Ecto neural progenitor cell (in vitro differentiated cells): ENCODE measurements at places on chromosomes 2 and 18.

GRCh38 chr2:229714080-229714735 is at the start of gene DNER:
DNER (minus strand) TSS chr2:229714555; CDS start chr2:229714423, 132 bp downstream.
- peak; percentile 85 for DNase-seq

DNA sequence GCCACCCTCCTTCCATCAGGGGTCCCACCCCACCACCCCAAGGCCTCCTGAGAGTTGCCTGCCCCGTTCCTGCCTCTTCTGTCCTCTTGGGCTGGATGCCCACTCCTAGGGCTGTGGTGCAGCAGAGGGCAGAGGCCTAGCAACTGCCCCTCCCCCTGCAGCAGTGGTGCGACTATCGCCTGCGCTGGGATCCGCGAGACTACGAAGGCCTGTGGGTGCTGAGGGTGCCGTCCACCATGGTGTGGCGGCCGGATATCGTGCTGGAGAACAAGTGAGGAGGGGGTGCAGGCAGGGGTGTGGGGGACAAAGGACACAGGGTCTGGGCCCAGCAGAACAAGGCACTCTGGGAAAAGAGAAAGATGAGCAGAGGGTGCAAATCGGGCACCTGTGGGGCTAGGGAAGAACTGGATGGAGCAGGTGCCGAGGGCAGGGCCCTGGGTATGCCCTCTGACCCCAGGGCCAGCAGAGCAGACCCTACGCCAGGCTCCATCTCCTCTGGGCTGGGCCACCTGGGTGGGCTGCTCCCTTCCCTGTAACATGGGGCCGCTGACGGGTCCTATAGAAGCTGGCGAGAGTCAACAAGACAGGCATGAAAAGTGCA is 1.0 kb downstream of the CHRNG start:
- no peak for DNase-seq

DNA sequence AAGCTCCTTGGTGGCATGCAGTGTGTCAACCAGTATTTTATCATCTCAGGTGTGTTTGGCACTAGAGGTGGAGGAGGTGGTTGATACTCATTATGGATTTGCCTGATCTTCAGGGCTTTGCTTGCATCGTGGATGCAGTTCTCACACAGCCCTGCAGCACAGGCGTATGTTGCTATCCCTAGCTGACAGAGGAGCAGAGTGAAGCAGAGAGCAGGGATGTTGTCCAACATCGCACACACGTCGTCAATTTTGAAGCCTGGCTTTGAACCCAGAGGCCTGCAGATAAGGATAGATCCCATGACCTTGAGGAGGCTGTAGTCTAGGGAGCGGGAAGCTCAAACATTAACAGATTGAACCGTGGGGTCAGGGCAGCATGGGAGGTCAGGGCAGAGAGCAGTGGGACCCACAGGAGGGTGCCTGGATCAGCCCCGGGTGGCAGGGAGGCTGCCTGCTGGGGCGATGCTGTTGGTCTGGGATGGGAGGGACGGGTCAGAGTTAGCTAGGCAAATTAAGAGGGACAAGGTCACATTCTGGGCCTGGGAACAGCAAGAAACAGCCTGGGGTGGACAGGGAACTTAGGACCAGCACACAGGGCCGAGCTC is 4.2 kb downstream of the RNF144A start:
- no peak for DNase-seq

GRCh38 chr2:64737547-64737946 is 83.8 kb upstream of the SERTAD2 start:
- no peak for DNase-seq

GRCh38 chr18:72895548-72895947 is 27.8 kb upstream of the NETO1 start:
- no peak for DNase-seq

DNA sequence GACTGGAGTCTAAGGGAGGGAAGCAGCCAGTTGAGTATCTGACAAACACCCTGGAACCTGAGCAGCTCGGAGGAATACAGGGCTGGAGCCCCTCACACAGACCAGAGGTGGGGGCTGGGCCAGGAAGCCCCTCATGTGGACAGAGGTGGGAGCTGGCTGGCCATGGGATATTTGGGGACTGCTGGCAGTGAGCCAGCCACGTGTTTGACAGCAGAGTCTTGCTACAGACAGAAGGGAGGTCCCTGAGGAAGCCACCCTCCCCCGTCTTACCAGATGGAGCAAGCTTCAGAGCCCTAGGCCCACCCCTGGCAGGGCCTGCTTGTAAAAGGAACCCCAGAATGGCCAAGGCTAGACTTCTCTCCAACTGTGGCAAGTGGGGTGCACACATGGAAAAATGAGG is 3.6 kb upstream of the MTERF4 start:
- no peak for DNase-seq

- no peak for DNase-seq
These were observed 144.0 kb downstream of the CLIP4 start for GRCh38 chr2:29259221-29259620.

DNA sequence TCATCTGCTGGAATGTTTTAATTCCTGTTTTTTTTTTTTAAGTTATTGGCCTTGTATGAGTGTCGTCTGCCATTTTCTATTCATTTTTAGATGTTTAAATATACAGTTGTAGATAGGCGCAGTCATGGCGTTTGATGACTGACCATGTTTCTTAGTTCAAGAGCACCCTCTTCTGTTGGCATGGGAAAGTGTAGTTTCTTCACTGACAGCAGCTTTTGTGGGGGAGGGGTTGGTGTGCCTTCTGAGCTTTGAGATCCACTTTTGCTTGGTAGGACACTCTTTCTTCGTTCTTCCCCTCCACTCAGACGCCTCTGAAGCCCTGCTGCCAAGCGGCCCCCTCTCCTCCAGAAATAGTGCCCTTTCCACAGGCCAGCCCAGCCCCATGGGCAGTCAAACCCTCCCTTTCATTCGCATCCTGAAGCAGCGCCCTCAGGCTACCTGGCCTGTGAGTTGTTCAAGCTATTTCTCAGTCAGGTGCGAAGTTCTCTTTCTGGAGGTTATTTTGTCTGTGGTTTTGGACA is 492.0 kb downstream of the TNS1 start:
- DNase-seq = peak; percentile 70

GRCh38 chr2:49265471-49265870 is 111.2 kb upstream of the FSHR start:
- no peak for DNase-seq

DNA sequence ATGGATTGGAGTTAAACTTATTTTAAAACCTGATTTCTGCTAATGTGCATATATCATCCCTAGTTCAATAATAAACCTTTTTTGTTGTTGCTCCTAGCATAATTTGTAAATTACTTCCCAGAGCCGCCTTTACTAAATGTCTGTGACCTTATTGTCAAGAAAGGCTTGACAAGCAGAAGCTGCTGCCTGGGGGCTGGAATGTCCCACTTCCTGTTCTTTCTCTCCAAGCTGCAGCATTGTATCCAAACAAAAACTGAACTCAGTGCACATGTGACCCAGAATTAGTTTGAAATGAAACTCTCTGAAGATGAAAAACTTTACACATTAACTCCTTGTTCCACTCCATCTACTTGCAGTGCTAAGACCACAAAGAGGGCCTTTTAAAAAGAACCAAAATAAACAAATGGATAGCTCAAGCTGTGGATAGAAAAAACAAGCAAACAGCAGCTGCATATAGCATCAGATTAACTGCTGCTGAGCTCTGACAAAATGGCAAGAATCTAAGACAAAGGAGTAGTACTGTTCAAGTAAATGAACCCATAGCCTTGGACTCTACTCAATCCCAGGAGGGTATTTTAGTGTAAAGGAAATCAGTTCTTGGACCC is 99.8 kb upstream of the NEUROD1 start:
- DNase-seq = no peak

DNA sequence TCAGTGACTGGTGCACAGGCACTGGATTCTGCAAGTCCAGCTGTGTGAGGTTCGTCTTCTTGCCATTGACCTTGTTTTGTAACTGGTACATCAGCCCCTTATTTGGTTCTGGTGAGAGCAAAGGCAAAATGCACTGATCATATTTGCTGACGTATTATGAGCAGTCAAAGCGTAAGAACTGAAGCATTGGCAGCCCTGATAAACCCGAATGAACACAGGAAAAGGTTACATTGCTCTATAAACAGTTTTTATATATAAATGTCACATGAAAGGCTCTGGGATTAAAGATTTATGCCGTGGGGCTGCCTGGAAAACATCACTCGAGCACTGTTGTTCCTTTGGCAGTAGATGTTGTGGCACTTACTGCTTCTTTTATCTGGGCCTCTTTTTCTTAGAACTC is 167.9 kb downstream of the IRS1 start:
- DNase-seq = no peak

DNA sequence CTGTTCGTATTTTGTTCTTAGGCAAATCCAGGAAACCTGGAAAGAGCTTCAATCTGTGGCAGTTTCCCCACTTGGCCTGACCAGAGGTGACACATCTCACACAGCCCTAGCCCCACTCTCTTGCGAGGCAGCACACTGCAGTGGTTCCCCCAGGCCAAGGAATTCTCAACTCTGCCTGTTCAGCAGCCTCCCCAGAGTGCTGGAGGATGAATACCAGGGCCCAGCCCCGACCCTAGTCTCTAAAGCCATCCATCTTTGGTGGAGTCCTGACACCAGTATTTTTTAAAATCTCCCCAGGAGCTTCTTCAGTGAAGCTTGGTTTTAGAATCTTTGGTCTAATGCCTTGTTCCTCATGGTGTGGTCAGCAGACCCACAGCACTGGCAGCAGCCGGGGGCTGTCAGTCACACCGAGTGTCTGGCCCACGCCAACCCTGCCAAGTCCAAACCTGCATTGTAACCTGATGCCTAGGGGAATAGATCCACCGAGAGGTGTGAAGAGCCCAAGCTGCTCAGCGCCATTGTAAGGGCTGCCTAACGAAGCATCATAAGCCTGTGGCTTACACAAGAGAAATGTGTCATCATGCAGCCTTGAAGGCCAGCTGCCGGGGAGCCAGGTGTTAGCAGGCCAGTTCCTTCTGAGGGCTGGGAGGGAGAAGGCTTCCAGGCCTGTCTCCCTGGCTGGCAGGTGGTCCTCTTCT is 428.7 kb upstream of the ID2 start:
- no peak for DNase-seq

DNA sequence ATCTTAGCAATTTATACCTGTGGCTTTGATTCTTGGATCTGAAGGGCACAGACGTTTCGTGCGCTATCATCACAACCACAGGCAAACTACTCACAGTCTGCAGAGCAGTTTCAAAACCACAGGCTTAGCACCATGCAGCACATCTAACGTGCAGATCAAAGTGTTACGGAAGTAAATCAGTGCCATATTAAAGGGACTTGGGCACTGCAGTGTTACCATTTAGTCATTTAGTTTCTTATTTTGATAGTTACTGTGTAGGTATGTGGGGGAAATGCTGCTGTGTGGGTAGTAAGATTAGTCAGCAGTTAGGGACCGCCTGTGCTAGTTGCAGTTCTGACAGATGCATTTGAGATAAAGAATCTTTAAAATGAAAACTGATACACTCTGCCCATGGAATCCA is 384.0 kb downstream of the NBAS start:
- no peak for DNase-seq

GRCh38 chr2:15154297-15154696 is 406.8 kb downstream of the NBAS start:
- no peak for DNase-seq

DNA sequence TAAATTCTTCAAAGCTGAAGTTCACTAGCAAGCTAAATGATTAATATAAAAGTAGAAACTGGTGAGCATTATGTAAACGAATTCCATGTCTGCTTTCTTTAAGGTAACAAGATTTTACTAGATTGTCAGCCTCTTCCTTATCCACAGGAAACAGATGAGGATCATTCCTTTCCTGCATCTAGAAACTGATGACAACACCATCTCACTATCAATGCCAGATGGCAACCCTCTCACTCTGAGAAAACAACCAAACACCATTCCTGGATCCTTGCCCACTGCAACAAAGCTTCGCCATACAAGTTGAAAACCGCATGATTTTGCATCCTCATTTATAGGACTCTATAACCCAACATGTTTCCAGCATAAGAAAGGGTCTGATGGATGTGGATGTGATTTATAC is 122.9 kb downstream of the ZNF521 start:
- DNase-seq = no peak

DNA sequence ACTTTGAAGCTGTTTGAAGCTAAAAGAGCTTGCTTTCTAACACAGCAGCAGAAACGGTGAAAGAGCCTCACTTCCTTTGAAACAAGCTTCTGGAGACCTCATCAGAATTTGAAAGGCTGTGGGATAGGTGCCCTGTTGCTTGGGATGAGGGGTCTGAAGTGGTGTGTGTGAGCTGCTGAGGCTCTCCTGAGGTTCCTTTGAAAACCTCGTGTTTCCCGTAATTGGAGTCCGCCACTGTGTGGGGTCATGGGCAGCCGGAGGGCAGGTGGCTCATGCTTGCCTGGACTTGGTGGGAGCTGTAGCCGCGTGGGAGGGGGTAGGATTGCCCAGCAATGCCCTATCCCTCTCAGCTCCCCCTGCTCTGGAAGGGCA is 34.4 kb downstream of the CABLES1 start:
- DNase-seq = no peak

DNA sequence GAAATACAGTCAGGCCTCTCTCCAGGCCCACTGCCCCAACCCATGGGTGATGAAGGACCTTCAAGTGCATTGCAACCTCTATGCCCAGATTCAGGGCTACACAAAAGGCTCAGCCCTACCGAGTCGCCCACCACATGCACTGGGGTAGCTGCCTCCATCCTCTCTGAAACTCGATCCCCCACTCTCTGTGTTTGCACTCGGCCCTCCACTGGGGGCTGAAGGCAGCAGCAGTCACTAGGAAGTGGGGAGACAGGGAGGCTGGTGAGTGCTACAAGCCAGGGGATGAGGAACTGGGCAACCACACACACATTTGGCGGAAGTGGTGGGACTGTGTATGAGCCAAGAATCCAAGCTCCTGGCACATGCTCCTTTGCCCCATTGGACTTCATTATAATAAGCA is 94.6 kb downstream of the CERS6 start:
- no peak for DNase-seq

DNA sequence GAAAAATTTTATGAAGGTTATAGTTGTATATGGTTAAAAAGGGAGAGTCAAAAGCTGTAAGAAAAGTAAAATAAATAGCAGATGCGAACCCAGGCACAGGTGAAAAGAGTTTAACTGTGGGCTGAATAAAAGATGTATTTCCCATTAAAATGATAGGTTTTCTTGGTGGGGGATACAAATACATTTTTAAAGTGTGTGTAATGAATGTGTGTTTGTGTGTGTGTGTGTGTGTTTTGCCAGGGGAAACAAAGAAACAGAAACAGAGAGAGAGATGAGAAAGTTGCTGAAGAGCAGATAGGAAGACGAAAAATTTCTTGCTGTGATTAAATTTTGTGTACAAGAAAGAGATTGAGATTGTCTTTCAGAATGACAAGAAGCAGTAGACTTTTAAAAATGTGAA is 12.1 kb downstream of the TFPI start:
- DNase-seq = no peak

- DNase-seq = no peak
These were observed 56.0 kb downstream of the ABCA12 start for GRCh38 chr2:215082446-215082845.

- DNase-seq = no peak
These were observed 65.8 kb downstream of the ALPK2 start for GRCh38 chr18:58562999-58563667.

DNA sequence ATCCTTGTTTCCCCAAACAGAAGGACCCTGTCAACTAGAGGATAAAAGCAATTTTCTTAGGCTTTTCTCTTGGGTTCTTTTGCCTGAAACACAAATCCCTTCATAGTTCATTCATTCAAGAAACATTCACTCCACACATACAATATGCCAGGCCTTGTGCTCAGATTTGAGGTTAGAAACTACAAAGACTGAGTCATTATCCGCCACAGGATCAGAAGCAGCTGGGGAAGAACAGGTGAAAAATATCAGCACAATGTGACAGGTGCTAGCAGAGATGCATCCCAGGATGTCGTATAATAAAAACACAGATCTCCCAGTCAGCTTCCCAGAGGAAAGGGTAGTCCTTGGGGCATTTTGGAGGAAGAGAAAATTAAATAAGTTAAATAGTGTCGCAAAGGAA is 172.4 kb downstream of the LRATD1 start:
- no peak for DNase-seq

GRCh38 chr2:43027097-43027873 is 199.1 kb downstream of the ZFP36L2 start:
- DNase-seq = no peak
